Panc1 (cell line): ENCODE measurements at places on chromosomes 2 and 18. TPM values are rescaled to one million over a fixed set of nuclear protein-coding genes. Genes with fewer than 3 reads are reported as not detected.

- H3K27me3 ChIP-seq, result no peaks in the 10 kb centered on the region
- H3K27ac ChIP-seq, result no peak overlapping the region
- no peak overlapping the region for H3K4me3 ChIP-seq
- no peaks in the 10 kb centered on the region for H3K36me3 ChIP-seq
Observed at GRCh38 chr2:170743530-170744239, 26.5 kb upstream of the ERICH2 start.

- no peaks in the 10 kb centered on the region for H3K27me3 ChIP-seq
- no peaks in the 10 kb centered on the region for H3K4me1 ChIP-seq
- no peak overlapping the region for H3K27ac ChIP-seq
- no peaks in the 10 kb centered on the region for H3K36me3 ChIP-seq
Observed at GRCh38 chr2:134175834-134176233, 78.0 kb upstream of the MGAT5 start.

DNA sequence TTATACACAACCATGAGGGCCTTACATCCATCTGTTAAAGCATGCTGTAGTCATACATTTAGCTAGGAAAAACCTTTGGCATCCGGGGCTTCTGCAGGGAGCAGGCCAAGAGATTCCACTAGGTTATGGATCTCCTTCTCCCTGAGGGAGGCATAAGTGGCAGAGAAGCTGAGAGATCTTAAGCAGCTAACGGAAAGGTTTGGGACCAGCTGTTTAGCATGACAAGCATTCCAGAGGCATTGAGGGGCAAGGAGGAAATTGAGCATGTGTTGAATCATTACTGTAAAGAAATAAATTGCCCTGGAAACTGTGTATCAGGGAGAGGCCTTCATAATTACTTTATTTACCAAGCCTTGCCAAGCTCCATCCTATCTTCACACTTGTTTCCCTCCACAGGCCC, 643.1 kb downstream of the CNTNAP5 start:
- H3K4me1 ChIP-seq, result no peaks in the 10 kb centered on the region
- no peaks in the 10 kb centered on the region for H3K36me3 ChIP-seq
- H3K4me3 ChIP-seq, result no peak overlapping the region
- H3K27ac ChIP-seq, result no peak overlapping the region
- no peaks in the 10 kb centered on the region for H3K27me3 ChIP-seq
- DNase-seq, result no peak

DNA sequence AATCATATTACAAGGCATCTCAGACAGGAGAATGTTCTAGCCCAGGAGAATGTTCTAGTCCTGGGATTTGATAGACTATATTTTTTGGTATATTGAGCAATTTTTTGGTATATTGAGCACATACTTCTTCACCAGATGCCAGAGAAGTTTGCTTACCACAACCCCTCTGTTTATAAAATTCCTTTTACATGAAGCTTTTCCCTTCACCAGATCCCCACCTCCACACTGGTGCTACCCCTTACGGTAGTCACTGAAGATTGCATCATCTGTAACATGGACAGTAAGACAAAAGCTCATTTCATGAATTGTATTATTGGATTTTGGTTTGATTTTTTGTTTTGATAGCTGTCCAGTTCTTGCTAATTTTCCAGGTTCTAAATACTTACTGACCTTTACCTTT, 7.2 kb upstream of the HNMT start:
- no peaks in the 10 kb centered on the region for H3K36me3 ChIP-seq
- no peak for DNase-seq
- no peak overlapping the region for H3K4me3 ChIP-seq
- no peak overlapping the region for H3K27ac ChIP-seq
- peaks cover 8% of the 10 kb centered on the region; the same call in 1 of the 2 replicates for H3K4me1 ChIP-seq

- peak within 1 kb of the TSS; percentile 83 for H3K4me3 ChIP-seq
- peaks cover 35% of the 10 kb centered on the region for H3K4me1 ChIP-seq
- H3K27ac ChIP-seq, result peak within 1 kb of the TSS; percentile 86
- peaks cover 2% of the 10 kb centered on the region; the same call in 1 of the 2 replicates for H3K36me3 ChIP-seq
- H3K27me3 ChIP-seq, result no peaks in the 10 kb centered on the region
Observed at GRCh38 chr2:191245046-191245868, at the start of gene MYO1B. TSS of gene MYO1B (plus strand) at chr2:191245404. CDS start at chr2:191276896, 31,492 bp downstream.

Gene HS6ST1
- 22.0 TPM for total RNA-seq

DNA sequence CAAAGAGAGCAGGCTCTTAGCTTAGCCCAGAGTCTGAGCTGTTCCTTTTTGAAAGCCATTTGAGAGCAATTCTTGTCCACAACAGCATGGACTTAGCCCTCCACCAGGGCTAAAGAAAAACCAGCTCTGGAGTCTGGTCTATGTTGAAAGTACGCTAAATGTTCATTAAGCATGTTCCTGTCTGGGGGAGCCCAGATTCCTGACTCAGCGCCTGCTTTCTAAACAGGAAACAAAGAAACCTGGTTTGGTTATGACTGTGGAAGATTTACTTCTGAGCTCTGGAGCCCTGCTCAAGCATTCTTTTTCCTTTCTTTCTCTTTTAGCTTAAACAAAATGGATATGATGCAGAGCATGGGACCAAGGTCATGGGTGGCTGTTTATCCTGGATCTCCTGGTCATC, 279.8 kb downstream of the RBM43 start:
- H3K36me3 ChIP-seq, result no peaks in the 10 kb centered on the region
- no peak for DNase-seq
- H3K27ac ChIP-seq, result no peak overlapping the region
